ENCODE measurements at places on chromosomes 3 and 15.

- no peak for DNase-seq
Observed at GRCh38 chr3:33711100-33711499, 7.0 kb downstream of the CLASP2 start.

DNA sequence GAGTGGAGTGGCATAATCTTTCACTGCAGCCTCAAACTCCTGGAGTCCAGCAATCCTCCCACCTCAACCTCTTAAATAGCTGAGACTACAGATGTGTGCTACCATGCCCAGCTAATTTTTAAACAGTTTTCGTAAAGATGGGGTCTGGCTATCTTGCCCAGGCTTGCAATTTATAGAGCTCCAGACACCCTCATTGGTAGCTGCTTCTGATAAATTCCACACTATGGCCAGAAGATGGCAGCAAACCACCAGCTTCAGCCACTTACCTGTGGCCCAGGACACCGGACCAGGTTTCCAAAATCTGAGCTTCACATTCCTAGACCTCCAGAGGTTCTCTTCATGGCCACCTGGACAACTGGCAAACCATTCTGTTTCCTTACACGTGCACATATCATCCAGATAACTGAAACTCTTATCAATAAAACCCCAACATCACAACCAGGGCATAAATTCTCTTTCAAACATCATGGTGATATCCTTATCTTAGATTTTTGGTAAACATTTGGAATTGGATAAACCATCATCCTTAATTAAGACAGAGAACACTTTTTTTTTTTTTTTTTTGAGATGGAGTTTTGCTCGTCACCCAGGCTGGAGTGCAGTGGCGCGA lies 28.9 kb downstream of the FBXW12 start:
- DNase-seq, result peak; percentile 58

DNA sequence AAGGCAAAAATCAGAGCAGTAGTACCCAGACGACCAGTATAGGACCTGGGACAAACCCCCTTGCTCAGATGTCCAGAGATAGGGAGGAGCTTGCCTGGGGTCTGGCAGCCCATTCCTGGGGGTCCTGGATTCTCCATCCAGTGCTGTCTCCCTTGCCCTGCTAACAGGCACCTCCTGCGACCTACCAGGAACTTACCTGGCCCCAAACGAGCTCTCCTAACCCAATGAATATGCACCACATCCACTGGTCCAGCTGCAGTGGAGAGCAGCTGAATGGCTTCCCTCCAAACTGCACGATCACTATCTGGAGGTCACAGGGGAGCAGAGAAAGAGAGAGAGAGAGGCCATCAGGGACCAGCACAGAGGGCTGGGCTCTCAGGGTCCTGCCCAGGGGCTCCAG lies 19.1 kb upstream of the SEC13 start:
- DNase-seq, result no peak

- DNase-seq, result no peak
Observed at GRCh38 chr3:99757966-99758365, 59.7 kb upstream of the CMSS1 start.

DNA sequence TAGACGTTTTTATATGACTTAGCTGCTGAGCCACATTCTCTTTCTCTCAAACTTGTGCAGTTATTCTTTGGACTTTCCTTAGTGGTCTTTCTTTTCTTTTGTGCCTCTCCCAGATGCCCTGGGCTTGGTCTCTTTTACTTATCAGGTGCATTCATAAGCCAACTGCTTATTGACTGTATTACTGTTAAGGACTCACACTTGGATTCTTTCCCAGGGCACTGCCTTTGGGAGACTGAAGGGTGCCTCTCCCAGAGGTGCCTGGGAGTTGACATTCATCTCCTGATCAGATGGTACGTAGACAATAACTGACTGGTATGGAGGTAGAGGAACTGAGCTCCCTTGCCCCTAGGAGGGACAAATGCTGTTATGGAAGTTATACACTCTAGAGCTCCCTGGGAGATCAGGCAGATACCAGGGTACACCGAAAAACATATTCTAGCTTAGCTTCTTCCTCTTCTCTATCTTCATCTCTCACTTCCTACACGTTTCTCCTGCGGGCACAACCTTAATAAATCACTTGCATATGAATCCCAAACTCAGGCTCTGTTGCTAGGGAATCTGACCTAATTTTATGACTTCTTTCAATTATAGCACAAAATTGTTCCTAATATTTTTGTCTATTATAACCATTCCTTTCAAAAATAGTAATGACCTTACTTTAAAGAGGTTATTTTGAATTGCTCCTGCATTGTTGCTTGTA lies 24.7 kb downstream of the PARP15 start:
- no peak for DNase-seq

GRCh38 chr3:18442756-18443664 lies 17.9 kb upstream of the SATB1 start:
- DNase-seq, result no peak

DNA sequence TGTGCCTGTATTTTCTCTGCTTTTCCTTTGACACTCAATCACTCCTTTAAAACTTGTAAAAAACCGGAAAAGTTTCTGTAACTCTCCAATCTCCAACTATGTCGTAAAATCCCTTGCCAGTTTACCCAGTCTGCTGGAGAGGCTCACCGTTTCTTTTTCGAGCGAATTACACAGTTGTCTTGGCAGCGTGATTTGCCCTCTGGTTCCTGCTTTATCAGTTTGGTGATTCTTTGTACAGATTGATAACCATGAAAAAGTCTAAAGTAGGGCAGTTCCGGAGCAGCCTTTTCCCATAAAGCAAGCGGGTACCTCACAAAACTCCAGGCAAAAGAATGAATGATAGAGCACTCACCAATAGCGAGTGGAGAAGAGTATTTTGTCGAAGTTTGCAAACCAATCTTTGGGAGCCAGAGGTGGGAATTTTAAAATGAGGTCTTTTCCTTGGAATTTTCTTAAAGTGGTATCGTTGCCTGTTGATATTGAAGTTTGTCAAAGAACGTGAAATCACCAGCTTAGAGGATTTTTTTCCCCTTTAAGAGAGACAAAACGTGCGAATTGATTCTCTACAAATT lies at the start of gene TTC23:
Gene TTC23, minus strand, starts transcription at position 312 of the 572 bp plus-strand sequence. CDS start 20,869 bp downstream, outside the sequence.
- DNase-seq, result no peak
